GM19239 (cell line): ENCODE measurements at places on chromosomes 11 and 22.

DNA sequence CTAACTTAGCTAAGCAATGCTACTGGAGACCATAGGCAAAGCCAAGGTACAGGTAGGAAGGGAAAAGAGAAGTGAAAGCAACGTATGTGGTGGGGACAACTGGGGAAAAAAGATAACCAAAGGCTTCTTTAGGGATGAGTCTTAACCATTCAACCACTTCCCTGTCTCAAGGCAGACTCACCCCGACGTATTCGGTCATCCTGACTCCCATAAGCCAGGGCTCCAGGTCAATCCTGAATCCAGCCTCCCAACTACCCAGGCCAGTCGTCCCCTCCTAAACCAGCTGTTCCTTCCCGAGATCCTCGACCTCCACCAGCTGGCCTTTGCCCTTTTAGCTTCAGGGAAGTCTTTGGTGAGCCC lies 330 bp downstream of the ACP2 start:
- DNase-seq = no peak

- DNase-seq = no peak
Observed at GRCh38 chr11:16395601-16396000, 39.3 kb upstream of the SOX6 start.

DNA sequence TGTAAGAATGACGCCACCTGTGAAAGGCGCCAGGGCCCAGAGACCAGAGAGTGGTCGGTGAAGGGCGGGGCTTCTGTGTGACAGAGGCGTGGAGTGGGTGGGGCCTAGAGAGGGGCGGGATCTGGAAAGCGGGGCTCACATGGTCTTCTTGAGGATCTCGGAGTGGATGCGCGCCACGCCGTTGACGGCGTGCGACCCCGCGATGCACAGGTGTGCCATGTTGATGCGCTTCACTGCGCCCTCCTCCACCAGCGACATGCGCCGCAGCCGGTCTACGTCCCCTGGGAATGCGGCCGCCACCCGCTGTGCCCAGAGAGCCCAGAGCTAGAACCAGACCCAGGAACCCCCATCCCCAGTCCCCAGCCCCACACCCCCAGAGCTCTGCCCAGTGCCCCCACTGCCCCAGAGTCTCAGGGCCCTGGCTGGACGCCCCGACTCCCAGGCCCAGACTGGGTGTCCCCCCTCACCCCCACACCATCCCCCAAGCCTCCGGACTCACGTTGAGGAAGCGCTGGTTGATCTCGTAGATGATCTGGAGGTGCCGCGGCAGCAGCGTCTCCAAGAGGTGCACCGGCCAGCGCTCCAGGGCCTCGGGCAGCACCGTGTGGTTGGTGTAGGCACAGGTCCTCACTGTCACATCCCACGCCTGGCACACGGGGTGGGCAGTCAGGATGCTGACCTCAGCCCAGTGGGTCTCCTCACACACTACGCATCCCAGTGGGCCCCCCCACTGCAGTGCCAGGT lies 6.2 kb downstream of the PYGM start:
- no peak for DNase-seq

DNA sequence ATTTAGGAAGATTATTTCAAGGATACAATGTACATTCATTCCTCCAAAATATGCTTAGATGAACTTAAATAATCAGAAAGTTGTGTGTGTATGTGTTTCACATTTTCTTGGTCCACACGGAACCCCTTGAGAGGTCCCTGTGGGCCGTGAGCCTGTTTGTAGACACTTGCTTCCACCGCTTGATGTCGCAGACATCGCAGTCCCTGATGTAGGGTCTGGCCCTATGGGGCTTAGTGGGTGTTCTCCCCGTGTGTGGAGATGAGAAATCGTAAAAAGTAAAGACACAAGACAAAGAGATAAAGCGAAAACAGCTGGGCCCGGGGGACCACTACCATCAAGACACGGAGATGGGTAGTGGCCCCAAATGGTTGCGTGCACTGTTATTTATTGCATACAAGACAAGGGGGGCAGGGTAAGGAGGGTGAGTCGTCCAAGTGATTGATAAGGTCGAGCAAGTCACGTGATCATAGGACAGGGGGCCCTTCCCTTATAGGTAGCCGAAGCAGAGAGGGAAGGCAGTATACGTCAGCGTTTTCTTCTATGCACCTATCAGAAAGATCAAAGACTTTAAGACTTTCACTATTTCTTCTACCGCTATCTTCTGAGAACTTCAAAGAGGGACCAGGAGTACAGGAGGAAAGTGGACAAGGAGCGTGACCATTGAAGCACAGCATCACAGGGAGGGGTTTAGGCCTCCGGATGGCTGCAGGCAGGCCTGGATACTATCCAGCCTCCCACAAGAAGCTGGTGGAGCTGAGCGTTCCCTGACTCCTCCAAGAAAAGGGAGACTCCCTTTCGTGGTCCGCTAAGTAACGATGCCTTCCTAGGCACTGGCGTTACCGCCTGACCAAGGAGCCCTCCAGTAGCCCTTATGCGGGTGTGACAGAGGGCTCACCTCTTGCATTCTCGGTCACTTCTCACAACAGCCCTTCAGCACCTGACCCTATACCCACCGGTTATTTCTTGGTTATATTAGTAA lies 1.2 kb upstream of the APOBEC3C start:
- no peak for DNase-seq

DNA sequence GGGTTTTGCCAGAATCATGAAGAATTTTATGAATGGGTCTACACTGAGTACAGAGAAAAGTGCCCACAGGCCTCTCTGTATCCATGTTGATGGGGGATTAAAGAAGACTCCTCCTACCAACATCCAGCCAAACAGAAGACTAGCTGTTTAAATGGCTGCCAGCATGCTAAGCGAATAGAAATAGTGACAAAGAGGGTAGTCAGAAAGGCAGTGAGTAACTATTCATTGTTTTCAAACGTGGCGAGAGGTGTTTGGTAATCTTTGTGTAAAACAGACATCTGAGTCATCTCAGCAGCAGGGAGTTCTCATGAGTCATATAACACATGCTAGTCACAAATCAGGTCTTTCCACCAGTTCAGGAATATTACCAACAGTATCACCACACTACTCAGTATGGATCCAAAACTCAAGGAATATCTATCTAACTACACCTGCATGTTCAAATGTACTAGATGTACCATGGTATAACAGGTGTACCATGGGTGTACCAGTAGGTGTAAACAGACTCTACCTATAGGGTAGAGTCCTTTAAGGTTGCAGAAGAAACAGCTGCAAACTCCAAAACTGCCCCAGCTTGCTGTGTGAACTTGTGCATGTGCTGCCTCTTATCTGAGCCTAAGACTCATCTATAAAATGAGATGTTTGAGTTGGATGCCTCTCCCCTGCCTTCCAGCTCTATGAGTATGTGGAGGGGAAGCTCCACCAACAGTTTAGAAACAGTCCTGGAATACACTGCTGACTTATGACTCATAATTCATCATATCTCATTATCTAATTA lies 82.0 kb downstream of the SLC1A2 start:
- DNase-seq = no peak

DNA sequence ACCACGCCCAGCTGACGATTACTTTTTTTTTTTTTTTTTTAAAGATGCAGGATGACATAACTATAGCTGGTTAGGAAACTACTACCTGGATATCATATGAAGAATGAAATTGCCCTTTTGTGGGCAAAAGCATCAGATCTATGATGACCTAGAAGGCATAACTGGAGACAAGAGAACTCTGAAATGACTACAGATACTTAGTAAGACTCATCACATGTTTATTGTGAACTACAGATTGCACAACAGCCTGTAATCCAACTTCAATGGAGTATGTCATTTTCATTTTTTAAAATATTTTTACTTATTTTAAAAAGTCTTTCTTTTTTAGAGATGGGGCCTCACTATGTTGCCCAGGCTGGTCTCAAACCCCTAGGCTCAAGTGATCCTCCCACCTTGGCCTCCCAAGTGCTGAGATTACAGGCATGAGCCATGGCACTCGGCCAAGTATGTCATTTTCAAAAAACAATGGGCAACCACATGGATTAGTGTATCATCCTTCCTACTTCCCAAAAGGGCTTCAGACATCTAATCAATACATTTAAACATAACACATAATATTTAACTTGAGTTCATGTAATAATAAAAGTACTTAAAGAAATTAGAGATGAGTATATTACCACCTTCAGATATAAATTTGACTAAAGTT lies 3.3 kb downstream of the MTMR2 start:
- no peak for DNase-seq

DNA sequence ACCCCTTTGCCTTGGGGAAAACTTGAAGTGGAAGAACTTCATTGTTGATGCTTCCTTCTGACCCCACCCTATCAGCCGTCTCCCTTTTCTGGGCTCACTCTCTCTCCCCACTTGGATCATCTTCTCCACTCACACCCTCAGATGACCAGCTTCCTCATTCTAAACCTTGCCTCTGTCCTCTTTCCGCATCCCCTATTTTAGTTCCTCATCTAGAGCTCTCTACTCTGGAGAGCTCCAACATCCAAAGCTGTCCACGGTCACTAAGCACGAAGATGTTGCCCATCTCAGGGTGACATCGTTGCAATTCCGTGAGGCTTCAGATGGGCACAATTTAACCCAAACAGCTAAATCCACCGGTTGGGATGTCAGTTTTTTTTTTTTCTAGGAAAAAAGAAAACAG lies 31.6 kb upstream of the ME3 start:
- no peak for DNase-seq

DNA sequence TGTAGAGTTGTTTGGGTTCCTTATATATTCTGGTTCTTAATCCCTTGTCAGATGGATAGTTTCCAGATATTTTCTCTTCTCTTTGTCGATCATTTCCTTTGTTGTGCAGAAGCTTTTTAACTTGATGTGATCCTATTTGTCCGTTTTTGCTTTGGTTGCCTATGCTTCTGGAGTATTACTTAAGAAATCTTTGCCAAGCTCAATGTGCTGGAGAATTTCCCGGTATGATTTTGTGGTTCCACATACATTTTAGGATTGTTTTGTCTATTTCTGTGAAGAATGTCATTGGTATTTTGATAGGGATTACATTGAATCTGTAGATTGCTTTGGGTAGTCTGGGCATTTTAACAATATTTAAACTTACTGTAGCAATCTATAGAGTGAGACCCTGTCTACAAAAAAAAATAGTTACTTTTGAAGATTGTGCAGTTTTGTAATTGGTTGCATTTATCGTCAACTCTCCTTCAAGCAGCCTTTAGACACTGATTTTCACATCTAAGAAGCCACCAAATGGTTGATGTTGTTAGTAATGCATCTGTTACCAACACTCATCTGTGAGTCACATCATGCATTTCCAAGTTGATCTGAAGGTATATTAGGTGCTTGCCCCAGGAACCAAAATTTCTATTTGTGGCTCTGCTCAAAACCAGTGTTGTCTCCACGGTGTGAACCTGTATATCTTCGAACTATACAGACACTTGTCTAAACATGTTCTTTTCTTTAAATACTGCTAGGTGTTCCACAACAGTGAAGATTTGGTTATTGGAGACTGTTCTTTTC lies 21.4 kb downstream of the XRCC6 start:
- no peak for DNase-seq

DNA sequence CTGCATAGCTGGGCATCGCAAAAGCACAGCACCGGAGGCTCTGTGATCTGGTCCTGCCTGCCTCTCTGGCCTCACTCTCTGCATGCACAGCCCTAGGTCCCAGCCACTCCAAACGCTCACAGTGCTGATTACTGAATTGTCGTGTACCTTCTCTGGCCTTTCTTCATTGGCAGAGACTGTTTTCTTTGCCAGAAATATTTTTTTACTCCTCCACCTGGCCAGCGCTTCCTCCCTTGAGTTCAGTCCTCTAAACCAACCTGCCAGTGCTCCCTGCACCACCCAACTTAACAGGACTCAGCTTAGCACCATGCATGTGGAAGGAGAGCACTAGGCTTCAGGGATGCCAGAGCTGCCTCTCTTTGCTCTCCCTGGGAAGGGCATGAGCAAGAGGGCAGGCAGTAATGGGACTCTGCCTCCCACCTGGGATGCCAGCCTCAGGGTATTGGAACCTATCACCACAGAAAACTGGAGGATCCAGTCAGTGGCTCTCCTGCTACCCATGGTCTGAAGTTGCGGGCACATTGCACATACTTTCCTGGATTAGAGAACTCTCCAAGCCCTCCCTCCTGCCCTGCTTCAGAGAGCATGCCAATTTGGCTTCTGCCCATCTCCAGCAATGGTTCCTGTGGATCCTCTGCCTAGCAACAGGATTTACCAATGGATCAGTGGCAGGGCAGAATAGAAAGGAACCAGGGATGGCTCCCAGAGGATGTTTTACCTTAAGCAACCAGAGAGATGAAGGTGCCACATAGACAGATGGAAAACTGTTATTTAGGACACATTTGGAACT lies 37.0 kb upstream of the GNAZ start:
- DNase-seq = no peak

DNA sequence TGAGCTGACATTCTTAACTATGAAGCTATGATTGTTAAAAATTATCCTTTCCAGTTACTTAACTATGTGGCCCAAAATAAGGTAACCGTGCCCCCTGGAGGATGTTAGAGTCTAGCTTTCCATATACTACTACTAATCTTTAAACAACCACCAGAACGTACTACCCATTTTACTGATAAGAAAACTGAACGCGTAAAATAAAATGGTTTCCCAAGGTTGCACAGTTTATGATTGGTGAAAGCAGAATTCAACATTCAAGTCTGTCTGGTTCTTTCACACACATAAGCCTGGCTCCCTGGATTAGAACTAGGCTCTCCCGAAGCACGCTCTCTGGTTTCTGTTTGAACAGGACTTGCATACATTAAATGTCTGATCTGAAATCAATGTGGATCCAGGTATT lies 437.8 kb upstream of the CCDC90B start:
- no peak for DNase-seq

DNA sequence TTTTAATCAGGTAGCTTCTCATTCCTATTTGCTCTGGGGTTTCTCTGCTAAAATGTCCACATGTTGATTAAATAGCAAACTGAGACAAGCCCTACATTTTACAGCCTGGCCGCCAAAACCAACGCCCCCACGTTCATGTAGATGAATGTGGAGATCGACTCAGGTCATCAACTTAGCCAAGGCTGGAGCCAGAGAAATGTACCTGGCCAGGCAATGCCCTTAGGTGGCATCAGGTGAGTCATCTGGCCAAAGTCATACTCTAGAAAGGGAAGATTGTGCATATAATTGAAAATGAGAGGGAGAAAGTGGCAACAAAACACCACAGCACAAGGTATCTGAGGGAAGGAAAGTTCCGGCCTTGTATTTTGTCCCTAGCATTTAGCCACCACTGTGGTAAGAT lies 37.1 kb upstream of the CCDC89 start:
- DNase-seq = no peak

- DNase-seq = no peak
Observed at GRCh38 chr22:37262346-37262745, 18.3 kb upstream of the RAC2 start.

DNA sequence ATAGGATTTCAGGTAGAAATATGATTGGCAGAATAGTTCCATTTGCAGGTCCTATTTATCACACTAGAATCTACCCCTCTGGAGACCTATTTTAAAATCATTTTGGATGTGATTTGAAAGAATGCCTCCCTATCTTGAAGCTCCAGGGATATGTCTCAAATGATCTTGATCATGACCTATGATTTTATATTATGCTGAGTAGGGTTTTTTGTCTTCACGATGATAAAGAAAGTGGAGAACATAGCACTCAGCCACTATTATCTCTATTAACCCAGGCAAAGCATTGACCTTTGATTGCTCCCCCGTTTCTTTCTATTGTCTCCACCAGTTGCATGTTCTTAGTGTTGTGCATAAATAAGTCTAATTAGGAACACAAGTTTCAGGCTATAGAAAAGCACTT lies 307.9 kb downstream of the BLID start:
- no peak for DNase-seq
